Sigmoid colon (tissue), 7 donors: ENCODE measurements at places on chromosomes 1 and 21. TPM values are rescaled to one million over a fixed set of nuclear protein-coding genes. Genes with fewer than 3 reads are reported as not detected.

- DNase-seq, result no peak
Observed at GRCh38 chr1:229283183-229283611, 12.3 kb downstream of the RAB4A start.

DNA sequence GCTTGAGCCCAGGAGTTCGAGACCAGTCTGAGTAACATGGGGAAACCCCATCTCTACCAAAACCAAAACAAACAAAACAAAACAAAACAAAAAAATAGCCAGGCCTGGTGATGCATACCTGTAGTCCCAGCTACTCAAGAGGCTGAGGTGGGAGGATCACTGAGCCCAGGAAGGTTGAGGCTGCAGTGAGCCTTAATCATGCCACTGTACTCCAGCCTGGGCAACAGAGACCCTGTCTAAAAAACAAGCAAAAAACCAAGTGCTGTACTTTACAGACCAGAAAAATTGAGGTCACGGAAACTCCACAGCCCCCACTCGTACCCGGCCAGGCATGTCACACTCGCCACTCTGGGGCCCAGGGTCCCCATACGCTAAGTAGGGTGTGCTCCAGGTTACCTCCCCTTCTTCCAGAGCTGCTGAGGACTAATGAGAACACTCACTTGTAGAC lies 22.9 kb downstream of the ATP2B4 start:
- no peak for DNase-seq

DNA sequence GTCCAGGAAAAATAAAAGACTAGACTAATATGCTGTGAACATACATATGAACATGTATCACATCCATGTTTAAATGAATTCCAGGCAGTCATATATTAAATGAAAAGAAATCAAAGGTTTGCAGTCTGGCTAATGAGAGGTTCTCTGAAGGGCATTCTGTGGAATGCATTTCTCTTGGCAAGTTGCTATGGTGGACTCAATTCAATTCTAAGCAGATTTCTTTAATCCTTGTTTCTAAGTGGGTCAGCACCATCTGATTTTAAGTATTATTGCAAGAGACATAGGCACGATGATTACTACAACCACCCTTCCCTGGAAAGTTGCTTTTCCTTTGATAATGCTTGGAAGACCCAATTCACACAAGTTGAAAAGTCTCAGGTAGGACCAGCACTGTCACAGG lies 23.9 kb upstream of the ABCA4 start:
- DNase-seq, result no peak

DNA sequence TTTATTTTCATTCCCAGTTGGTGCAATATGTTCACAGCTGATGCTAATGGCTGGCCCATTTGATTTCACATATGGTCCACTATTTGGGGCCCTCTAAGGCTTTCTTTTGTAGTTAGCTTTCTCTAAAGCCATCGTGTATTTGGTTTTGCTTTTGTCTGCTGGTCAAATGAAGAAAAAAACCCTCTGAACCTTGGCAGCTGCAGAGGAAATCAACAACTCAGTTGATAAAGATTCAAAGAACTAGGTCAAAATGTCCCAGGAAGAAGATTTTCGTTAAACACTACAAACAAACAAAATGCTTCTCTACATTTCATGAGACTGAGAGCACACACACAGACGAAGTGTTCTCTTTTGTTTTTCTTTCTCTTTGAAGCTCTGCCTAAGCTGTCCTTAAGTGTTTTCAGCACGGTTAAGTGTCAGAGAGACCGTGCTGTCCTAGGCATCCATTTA lies 655.0 kb downstream of the RWDD3 start:
- no peak for DNase-seq

DNA sequence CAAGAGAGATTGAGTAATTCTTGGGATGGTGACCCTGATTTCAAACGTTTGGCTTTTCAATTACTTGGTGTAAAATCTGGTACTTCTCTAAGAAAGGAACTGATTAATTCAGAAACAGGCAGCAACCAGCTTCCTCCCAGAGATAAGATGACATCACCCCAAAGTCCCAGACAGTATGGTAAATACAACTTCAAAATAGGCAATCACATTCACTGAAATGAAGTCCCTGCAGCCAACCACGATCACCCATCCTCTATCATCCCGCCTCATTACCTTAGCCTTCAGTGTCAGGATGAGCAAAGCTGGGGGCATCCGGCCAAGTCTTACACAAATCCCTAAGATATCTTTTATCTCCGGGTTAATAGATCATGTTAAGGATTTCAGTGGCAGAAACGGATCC lies 26.4 kb upstream of the RUNX1 start:
- DNase-seq, result peak; percentile 73

DNA sequence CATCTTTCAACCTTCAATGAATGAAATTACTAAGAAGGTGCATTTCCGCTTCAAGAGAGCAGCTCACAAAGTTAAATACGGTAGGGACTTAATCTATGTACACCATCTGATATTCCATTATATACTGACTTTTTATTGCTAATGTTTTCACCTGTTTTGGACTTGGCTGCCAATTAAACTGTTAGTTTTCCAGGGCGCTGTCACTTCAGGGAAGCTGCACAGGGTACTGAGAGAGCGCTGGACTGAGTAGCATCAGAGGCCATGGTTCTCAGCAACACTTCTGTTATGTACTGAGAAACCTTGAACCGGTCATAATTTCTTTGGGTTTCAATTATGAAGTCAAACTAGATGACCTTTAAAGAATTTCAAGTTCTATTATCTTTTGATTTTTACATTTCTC lies 8.2 kb downstream of the SSX2IP start:
- DNase-seq, result no peak

The LORICRIN gene
- total RNA-seq, result not detected

DNA sequence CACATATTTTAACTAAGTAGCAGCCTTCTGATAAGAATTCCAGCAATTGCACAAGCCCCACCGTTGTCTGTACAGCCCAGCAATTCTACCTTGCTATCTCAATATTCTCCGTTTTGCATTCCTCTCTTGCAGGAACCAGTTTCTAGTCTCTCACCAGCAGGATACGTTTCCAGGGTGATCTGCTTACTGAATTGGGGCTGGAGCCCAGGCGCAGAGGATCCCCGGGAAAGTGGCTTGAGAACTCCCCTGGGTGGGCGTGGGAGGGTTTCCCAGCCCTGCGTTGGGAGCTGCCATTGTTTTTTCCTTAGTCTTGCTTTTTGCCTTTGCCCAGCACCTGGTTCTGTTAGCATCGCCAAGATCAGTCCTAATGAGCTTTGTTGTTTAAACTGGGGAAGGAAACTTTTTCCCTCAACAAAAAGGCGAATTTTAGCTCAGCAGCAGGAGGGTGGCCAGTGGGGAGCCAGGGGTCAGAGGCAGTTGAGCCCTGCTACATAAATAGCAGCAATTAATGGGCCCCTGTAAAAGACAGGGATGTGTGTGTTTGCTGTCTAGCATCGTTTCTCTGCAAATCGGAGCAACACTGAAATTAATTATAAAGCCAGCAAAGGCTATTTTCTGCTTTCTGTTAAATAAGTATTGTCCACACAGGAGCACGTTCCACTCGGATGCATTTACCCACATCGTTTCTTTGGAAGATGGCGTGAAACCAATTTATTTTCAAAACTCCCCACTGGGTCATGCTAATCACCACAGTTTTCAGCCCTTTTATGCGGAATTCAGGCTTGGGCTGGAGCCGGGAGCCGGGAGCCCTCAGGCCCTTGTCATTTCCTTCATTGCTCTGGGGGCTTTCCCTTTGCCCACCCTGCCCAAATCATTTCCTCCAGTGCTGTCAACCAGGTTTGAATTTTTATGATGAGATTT lies 36.6 kb downstream of the HUNK start:
- no peak for DNase-seq
